Smooth muscle cell of trachea (primary cell): ENCODE measurements at places on chromosomes 4 and X. TPM values are rescaled to one million over a fixed set of nuclear protein-coding genes. Genes with fewer than 3 reads are reported as not detected.

The DIPK2B gene
- 0.15 TPM in 1 of 2 replicates, not detected in the other for total RNA-seq

The NR3C2 gene
- total RNA-seq, result 4.5 and 4.8 TPM in 2 replicates

The STATH gene
- total RNA-seq, result not detected in 2 replicates

The SRPK3 gene
- 0.58 and 1.5 TPM in 2 replicates for total RNA-seq

The PABPC5 gene
- 2.9 and 3.5 TPM in 2 replicates for total RNA-seq
